ENCODE measurements at places on chromosomes 7 and 10.

GRCh38 chr10:43683451-43684291 lies 35.0 kb upstream of the ZNF32 start:
- no peak for DNase-seq

- DNase-seq = no peak
Measured at GRCh38 chr10:37439826-37440225, 314.4 kb downstream of the ANKRD30A start.

DNA sequence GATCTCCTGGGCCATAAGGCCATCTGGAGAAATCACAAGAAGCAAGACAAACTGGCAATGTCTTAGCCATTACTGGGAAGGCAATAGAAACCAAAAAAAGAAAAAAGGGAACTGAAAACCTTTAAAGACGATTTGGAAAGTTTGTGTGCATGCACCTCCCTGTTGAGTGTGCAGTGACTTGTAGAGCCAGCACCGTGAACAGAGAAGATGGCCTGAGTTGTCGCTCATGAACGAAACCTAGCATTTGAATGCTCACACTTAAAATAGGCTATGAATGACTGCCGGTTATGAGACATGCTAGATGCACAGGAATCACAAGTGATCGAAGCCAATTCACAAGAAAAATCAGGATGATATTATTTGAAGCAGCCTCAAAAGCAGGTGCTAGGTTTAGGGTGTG lies 151.3 kb upstream of the ADO start:
- DNase-seq = no peak

DNA sequence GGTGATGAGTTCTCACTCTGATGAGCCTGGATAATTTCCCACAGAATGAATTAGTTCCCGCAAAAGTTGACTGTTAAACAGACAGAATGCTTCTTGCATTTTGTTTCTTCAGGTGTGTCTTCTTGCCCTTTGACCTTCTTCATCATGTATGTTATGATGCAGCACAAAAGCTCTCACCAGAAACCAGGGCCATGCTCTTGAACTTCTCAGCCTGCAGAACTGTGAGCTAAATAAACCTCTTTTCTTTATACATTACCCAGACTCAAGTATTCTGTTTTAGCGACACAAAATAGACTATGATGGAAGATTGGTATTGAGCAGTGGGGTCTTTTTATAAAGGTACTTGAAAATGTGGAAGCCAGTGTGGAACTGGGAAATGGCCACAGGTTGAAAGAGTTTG lies 95.2 kb upstream of the TNS3 start:
- no peak for DNase-seq

GRCh38 chr10:110150046-110150445 lies 57.4 kb upstream of the MXI1 start:
- no peak for DNase-seq

- no peak for DNase-seq
Measured at GRCh38 chr7:122790591-122790990, 87.9 kb upstream of the RNF148 start.

GRCh38 chr7:25664593-25664992 lies 436.3 kb upstream of the NPVF start:
- DNase-seq = no peak

- no peak for DNase-seq
Measured at GRCh38 chr10:44930904-44931620, 19.9 kb downstream of the TMEM72 start.

DNA sequence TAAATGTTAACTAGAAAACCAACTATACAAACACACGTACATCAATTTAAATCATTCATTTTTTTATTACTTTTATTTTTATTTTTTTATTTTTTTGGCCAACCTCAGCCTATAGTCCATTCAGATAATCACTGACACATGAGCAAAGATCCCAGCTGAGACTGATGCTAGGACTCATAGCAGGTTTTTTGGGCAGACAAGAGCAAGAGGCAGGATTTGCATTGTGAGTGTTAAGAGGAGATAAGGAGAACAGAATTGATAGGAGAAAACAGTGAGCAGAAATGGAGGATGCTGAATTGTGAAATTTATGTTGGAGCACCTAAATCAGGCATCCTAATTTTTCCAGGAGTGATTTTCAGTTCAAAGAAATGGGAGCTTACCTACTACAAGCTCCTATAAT lies 240.3 kb downstream of the SEMA3D start:
- DNase-seq = no peak

- peak; percentile 53 for DNase-seq
Measured at GRCh38 chr10:132449051-132449810, 52.2 kb downstream of the PWWP2B start.

GRCh38 chr10:70950801-70951200 lies 62.4 kb upstream of the PCBD1 start:
- no peak for DNase-seq

- no peak for DNase-seq
Measured at GRCh38 chr10:16565604-16566003, 43.9 kb upstream of the C1QL3 start.

DNA sequence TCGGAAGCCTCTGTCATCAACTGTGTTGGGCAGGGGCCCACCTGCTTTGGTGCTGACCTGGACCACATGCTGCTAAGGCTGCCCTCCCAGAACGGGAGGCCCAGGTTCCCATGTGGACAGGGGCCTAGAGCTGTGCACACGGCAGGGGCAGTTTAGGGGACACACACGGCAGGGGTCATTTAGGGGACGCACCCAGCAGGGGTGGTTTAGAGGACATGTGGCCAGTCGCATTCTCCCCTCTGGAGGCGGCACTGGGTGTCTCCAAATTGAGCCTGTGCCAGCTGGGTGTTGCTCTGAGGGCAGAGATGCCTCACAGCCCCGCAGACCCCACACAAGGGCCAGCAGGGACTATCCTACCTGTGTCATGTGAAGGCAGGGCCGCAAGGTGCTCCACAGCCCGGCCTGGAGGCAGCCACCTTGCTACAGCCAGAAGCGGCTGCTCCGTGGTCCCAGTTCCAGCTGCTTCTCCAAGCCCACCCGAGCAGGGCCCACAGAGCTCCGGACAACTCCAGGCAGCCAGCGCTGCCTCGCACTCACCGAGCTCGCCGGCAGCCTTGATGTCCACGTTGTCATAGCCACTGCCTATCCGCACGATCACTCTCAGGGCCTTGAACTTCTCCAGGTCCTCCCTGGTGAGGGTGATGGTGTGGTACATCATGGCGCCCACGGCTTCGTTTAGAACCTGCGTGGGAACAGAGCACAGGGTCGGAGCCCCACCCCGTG lies 60.7 kb downstream of the ZRANB1 start:
- DNase-seq = peak; percentile 14

DNA sequence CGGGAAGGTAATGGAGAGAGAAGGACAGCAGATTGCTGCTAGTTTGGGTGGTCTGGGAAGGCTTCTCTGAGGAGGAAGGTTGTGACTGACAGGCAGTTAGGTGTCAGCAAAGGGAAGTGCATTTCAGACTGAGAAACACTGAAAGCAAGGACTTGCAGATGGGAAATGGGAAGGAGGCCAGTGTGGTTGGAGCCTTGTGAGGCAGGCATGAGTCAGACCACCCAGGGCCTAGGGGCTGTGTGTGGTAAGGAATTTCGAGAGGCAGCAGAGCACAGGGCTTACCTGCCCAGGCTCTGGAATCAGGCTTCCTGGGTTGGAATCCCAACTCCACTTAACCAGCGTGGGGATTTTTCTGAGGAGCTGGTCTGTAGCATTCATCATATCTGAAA lies 53.5 kb downstream of the NRF1 start:
- no peak for DNase-seq

- no peak for DNase-seq
Measured at GRCh38 chr7:122518488-122518887, 180.4 kb downstream of the RNF133 start.
